ENCODE measurements at places on chromosomes 1 and 21.

DNA sequence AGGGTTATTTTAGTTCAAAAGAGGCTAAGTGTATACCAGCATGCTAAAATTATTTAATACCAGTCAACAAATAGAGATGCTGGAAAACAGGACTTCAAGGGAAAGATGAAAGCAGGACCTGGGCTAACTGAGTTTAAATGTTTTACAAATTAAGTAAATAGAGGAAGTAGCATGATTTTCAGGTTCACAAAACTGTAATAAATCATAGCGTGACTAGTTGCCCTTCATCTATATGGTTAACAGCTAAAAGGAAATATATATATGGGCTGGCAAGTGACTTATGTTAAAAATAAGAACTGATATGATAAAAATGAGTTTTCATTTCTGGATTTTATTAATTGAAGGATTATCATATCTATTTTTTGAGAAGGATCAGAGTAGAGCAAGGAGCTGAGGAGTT, 25.6 kb downstream of the DPYD start:
- no peak overlapping the region for H3K27ac ChIP-seq
- no peak for DNase-seq
- H3K4me1 ChIP-seq: peaks cover 23% of the 10 kb centered on the region
- H3K4me3 ChIP-seq: no peak overlapping the region

DNA sequence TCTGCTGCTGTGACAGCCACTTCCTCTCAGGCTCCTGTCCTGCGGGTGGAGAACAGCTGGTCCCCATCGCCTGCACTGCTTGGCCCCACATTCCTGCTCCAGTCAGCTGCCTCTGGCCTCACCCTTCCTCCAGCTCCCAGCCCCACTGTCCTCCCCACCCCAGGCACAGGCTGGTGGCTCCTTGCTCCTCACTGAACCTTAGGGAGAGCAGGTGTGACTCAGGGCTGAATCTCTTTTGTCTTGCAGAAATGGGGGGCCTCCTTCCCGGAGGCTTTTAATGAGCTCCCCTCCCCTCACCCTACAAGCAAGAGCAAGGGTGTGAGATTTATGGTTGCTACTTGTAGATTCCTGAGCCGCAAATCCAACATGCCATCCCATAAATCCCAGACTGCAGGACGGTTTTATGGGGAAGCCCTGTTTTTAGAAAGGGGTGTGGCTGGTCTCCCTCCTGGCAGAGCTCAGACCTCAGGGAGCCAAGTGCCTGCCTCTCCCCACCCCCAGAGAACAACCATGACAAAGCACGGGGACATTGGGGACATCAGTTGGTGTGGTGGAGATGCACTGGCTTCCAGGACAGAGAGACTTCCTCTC, 15.2 kb downstream of the CDK18 start:
- no peak overlapping the region for H3K27ac ChIP-seq
- no peaks in the 10 kb centered on the region for H3K36me3 ChIP-seq
- no peak overlapping the region for H3K4me3 ChIP-seq
- H3K4me1 ChIP-seq: no peaks in the 10 kb centered on the region

GRCh38 chr1:1340791-1341548, 8.2 kb downstream of the DVL1 start:
- H3K27ac ChIP-seq: no peak overlapping the region
- DNase-seq: no peak
- H3K4me1 ChIP-seq: peaks cover 7% of the 10 kb centered on the region
- no peak overlapping the region for H3K4me3 ChIP-seq
- peaks cover 15% of the 10 kb centered on the region for H3K36me3 ChIP-seq

- peaks cover 4% of the 10 kb centered on the region for H3K36me3 ChIP-seq
- H3K4me3 ChIP-seq: no peak overlapping the region
- DNase-seq: no peak
- H3K27ac ChIP-seq: no peak overlapping the region
Observed at GRCh38 chr1:243246916-243247315, 8.2 kb downstream of the CEP170 start.

- H3K27me3 ChIP-seq: peaks cover 42% of the 10 kb centered on the region
- no peaks in the 10 kb centered on the region for H3K4me1 ChIP-seq
- DNase-seq: no peak
- H3K36me3 ChIP-seq: no peaks in the 10 kb centered on the region
- H3K27ac ChIP-seq: no peak overlapping the region
Observed at GRCh38 chr1:47738560-47739182, 258.5 kb downstream of the TRABD2B start.

- no peak overlapping the region for H3K27ac ChIP-seq
- no peak overlapping the region for H3K4me3 ChIP-seq
- H3K27me3 ChIP-seq: peaks cover 5% of the 10 kb centered on the region
- DNase-seq: no peak
- H3K36me3 ChIP-seq: no peaks in the 10 kb centered on the region
Observed at GRCh38 chr1:78277253-78277652, 213.5 kb upstream of the PTGFR start.

DNA sequence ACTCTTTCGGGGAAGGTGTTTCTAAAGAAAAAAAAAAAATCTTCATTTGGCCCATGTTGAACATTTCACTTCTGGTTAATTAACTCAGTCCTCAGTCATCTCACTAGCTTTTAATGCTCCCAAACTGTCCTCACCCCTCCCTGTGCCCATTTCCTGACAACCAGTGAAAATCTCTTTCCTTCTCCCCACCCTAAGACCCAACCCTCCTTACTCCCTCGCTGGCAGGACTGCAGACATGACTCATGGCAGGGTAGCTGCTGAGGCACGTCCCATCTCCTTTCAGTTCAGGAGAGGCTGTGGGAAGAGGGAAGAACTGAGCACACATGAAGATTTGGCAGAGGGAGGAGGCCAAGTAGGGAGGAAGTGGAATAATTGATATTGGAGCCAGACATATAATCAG, 12.6 kb downstream of the PKP1 start:
- H3K27me3 ChIP-seq: peaks cover 16% of the 10 kb centered on the region
- H3K27ac ChIP-seq: no peak overlapping the region
- no peak for DNase-seq
- H3K4me1 ChIP-seq: no peaks in the 10 kb centered on the region
- H3K4me3 ChIP-seq: no peak overlapping the region

GRCh38 chr1:67166196-67166595, at the start of gene IL23R:
Gene IL23R (plus strand): TSS chr1:67166454. CDS start chr1:67168121, 1,667 bp downstream.
- DNase-seq: peak; percentile 79
- peaks cover 31% of the 10 kb centered on the region for H3K36me3 ChIP-seq
- peaks cover 58% of the 10 kb centered on the region for H3K4me1 ChIP-seq
- peaks cover 8% of the 10 kb centered on the region for H3K27me3 ChIP-seq

- H3K4me3 ChIP-seq: no peak overlapping the region
- no peak for DNase-seq
- H3K27ac ChIP-seq: no peak overlapping the region
- H3K27me3 ChIP-seq: no peaks in the 10 kb centered on the region
- no peaks in the 10 kb centered on the region for H3K36me3 ChIP-seq
- peaks cover 8% of the 10 kb centered on the region for H3K4me1 ChIP-seq
Observed at GRCh38 chr1:94014635-94015488, 105.6 kb upstream of the GCLM start.

- no peaks in the 10 kb centered on the region for H3K27me3 ChIP-seq
- H3K4me3 ChIP-seq: no peak overlapping the region
- peaks cover 52% of the 10 kb centered on the region for H3K4me1 ChIP-seq
- no peak for DNase-seq
Observed at GRCh38 chr1:67352211-67352610, 44.5 kb downstream of the IL12RB2 start.

DNA sequence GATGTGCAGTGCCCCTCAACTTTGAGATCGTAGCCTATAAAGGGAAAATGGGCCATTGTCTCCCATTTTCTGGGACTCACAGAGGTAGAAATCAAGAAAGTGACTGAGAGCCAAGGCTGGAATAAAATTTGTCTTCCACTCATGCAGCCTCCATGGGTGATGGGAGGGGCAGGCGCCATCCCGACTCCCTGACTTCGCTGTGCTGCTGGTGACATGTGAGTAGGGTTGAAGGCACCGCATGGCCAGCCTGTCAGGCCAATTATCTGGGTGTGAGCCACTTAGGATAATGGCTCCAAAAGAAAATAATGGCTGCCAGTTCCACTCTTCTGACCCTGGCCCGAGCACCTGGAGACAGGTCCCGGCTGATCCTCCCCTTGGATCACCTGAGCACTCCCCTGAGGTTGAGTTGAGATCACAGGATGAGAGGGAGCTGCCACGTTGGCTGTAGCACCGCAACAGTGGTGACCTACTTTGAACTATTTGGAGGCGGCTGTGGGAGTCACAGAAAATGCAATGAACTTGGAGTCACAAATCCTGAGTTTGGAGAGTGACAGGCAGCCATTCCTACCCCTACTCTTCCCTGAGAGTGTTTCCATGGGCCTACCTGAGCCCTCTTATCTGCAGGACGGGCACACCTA, 26.3 kb downstream of the CAPN9 start:
- no peak overlapping the region for H3K4me3 ChIP-seq
- H3K36me3 ChIP-seq: no peaks in the 10 kb centered on the region
- peaks cover 12% of the 10 kb centered on the region for H3K27me3 ChIP-seq
- no peak for DNase-seq
- H3K4me1 ChIP-seq: no peaks in the 10 kb centered on the region

GRCh38 chr1:214678386-214678785, 75.4 kb downstream of the CENPF start:
- H3K27me3 ChIP-seq: no peaks in the 10 kb centered on the region
- H3K4me1 ChIP-seq: no peaks in the 10 kb centered on the region
- DNase-seq: no peak
- H3K27ac ChIP-seq: no peak overlapping the region
- H3K36me3 ChIP-seq: no peaks in the 10 kb centered on the region

DNA sequence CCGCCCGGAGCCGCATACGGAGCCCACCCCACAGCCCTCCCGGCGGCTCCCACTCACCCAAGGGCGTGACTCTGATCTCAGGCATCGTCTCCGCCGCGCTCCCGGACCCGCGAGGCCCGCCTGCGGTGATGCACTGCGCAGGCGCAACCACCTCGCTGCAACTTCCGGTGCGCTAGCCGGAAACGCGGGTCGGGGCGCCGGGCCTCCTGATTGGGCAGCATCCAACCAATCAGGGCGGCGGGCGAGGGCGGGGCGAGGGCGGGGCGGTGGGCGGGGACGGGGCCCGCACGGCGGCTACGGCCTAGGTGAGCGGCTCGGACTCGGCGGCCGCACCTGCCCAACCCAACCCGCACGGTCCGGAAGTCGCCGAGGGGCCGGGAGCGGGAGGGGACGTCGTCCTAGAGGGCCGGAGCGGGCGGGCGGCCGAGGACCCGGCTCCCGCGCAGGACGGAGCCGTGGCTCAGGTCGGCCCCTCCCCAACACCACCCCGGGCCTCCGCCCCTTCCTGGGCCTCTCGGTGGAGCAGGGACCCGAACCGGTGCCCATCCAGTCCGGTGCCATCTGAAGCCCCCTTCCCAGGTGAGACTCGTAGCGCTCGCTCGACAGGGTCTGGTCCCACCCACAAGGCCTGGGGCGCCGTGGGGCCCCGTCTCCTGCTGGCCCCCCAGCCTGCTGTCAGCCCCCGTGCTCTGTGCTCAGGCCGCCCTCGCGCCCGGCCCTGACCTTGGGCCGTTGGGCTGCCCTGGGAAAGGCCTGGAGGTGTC, at the start of the genes CPTP and INTS11:
Gene CPTP (plus strand): TSS at position 279 of the 764 bp plus-strand sequence. CDS start 2,109 bp downstream, outside the sequence.
Gene INTS11 (minus strand): TSS at position 137 of the 764 bp plus-strand sequence. CDS start 52 bp downstream, at position 85.
- H3K27ac ChIP-seq: peak within 1 kb of the TSS; percentile 81
- peak within 1 kb of the TSS; percentile 86 for H3K4me3 ChIP-seq
- H3K27me3 ChIP-seq: no peaks in the 10 kb centered on the region
- H3K4me1 ChIP-seq: peaks cover 31% of the 10 kb centered on the region

- H3K27me3 ChIP-seq: no peaks in the 10 kb centered on the region
- no peaks in the 10 kb centered on the region for H3K36me3 ChIP-seq
- no peak overlapping the region for H3K4me3 ChIP-seq
- no peak for DNase-seq
Observed at GRCh38 chr1:6116137-6116536, 64.0 kb downstream of the CHD5 start.

DNA sequence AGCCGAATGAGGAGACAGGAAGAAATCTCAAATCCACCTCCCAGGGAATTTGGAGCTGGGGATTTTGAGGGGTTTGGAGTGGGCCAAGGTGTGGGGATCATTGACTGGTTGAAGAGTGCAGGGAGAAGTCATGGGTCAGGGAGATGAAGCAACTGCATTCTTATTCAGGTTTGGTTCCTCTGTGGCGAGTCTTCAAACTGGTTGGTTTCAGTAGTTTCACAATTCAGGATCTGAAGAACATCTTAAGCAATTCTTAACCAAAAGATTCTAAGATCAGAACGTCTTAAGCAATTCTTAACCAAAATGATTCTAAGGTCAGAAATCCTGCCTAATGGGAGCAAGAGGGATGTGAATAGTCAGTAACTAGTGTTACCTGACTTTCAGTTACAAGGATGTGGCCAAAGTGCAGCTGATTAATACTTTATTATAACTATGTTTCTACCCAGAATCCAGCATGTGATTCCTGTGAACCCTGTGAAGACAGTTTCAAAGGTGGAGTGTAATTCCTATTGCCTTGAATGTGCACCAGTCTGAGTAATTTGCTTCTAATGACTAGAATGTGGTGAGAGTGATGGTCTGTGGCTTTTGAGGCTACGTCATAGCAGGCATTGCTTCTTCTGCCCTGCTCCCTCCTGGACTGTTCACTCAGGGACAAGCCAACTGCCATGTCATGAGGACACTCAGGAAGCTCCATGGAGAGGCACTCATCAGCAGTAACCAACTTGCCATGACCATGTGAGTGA, 61.2 kb downstream of the OLFML3 start:
- peaks cover 3% of the 10 kb centered on the region for H3K4me1 ChIP-seq
- H3K36me3 ChIP-seq: no peaks in the 10 kb centered on the region
- DNase-seq: peak; percentile 18

GRCh38 chr1:22101199-22101598, 41.7 kb downstream of the WNT4 start:
- no peak overlapping the region for H3K4me3 ChIP-seq
- peaks cover 54% of the 10 kb centered on the region for H3K36me3 ChIP-seq
- peak overlapping the region; percentile 53 for H3K27ac ChIP-seq
- no peak for DNase-seq
- peaks cover 69% of the 10 kb centered on the region for H3K4me1 ChIP-seq

DNA sequence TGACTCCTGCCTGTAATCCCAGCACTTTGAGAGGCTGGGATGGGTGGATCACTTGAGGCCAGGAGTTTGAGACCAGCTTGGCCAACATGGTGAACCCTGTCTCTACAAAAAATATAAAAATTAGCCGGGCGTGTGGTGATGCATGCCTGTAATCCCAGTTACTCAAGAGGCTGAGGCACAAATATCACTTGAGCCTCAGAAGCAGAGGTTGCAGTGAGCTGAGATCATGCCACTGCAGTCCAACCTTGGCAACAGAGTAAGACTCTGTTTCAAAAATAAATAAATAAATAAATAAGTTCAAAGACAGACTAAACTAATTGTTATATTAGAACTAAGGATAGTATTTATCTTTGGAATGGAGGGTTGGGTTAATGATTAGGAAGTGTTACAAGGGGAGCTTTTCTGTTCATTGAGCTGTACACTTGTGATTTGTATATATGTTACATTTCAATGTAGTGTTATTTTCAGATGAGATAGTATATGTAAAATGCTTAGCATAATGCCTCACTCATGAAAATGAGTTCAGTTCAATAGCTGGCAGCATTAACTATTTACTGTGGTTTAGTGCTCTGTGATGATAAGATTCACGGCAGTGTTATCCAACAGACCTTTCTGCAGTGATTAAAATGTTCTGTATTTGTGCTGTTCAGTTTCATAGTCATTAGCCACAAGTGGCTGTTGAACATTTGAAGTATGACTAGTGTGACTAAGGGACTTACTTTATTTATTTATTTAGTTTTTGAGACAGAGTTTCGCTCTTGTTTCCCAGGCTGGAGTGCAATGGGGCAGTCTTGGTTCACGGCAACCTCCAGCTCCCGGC, 47.7 kb downstream of the OSBPL9 start:
- no peaks in the 10 kb centered on the region for H3K36me3 ChIP-seq
- no peak overlapping the region for H3K4me3 ChIP-seq
- H3K27me3 ChIP-seq: no peaks in the 10 kb centered on the region
- H3K27ac ChIP-seq: no peak overlapping the region
- H3K4me1 ChIP-seq: no peaks in the 10 kb centered on the region
- DNase-seq: no peak

- no peak for DNase-seq
- peaks cover 13% of the 10 kb centered on the region for H3K36me3 ChIP-seq
- no peaks in the 10 kb centered on the region for H3K27me3 ChIP-seq
- H3K4me1 ChIP-seq: no peaks in the 10 kb centered on the region
- H3K27ac ChIP-seq: no peak overlapping the region
Observed at GRCh38 chr1:6101826-6102531, 56.3 kb downstream of the KCNAB2 start.
